ENCODE measurements at places on chromosomes 5 and 9. TPM values are rescaled to one million over a fixed set of nuclear protein-coding genes. Genes with fewer than 3 reads are reported as not detected.

Gene EXOSC3
- total RNA-seq: 27.7 TPM

Gene PLAC8L1
- not detected for total RNA-seq

GRCh38 chr5:78841767-78842166 lies 143.3 kb downstream of the ARSB start:
- no peak for DNase-seq

- DNase-seq: no peak
These were observed 72.2 kb downstream of the SLC12A2 start for GRCh38 chr5:128155776-128156175.

- no peak for DNase-seq
These were observed 79.0 kb upstream of the PTCH1 start for GRCh38 chr9:95595721-95596295.

GRCh38 chr5:77842243-77842642 lies 66.1 kb upstream of the TBCA start:
- no peak for DNase-seq

GRCh38 chr9:100370064-100370723 lies 17.5 kb upstream of the TEX10 start:
- DNase-seq: no peak
